Thoracic aorta (tissue), 2 donors: ENCODE measurements at places on chromosomes 7 and 10.

DNA sequence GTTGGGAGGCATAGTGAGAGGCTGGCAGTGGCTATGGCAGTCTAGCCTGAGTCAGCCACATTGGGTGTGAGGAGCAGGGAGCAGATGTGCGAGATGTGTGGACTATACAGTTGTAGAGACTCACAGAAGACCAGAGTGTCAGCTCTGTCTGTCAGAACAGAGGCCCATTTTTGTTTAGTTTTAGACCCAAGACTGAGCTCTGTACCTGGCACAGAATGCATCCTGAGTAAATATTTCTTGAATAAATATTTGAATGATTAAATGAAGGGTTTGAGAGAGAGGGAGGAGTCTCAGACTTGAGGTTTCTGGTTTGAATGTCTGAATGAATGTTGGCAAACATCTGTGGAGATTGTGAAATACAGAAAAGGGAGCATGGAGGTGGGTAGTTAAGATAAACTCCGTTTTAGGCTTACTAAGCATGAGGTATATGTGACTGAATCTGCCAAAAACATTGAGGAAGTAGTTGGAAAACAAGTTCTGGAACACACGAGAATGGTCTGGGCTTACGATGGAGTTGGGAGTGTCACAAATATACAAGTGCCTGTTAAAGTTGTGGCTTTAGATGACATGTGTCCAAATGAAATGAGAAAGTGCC is 3.6 kb downstream of the SEC23IP start:
- DNase-seq = no peak

DNA sequence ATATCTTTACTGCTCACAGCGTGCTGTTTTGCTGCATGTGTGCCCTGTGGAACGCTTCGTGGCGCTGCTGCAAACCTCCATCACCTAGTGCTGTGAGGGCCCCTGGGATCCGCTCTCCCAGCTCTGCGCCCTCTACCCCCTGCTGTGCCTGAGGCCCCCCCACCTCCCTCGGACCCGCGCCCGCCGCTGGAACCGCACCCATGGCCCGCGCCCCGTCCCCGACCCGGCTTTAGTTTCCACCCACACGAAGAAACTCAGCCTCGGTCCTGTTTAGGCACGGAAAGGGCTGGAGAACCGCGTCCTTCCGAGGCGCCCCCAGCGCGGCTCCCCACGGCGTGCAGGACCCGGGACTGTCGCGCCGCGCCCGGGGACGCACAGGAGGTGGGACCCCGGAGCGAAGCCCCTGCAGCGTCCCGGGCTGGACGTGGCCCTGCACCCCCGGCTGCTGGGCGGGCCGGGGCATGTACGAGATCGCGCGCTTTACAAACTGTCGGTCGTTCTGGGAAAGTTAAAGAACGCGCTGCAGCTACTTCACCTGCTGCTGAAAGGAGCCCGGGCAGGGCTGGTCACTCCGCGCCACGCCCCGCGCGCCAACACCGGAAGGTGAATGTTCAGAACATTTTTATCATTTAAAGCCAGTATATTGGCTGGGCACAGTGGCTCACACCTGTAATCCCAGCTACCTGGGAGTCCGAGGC is 54.3 kb downstream of the BMS1 start:
- DNase-seq = no peak

DNA sequence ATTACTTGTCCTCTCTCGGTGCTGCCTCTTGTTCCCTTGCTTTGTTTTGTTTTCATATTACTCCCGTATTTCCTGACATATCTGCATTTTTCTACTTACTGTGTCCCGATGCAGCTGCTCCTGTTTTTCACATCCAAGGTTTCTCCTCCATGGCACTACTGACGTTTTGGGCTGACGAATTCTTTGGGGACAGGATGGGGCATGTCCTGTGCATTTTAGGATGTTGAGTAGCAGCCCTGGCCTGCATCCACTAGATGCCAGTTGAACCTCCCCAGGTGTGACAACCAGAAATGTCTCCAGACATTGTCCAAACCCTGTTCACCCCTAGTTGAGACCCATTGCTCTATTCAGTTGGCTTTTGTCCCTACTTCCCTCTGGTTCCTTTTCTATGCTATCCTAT is 12.4 kb downstream of the ZNF789 start:
- DNase-seq = no peak

DNA sequence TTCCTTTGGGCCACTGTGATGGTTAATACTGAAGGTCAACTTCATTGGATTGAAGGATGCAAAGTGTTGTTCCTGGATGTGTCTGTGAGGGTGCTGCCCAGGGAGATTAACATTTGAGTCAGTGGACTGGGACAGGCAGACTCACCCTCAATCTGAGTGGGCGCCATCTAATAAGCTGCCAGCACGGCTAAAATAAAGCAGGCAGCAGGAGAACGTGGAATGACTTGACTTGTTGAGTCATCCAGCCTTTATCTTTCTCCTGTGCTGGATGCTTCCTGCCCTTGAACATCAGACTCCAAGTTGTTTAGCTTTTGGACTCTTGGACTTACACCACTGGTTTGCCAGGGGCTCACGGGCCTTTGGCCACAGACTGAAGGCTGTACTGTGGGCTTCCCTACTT is 1046.9 kb downstream of the TYW1 start:
- no peak for DNase-seq

- DNase-seq = no peak
Observed at GRCh38 chr7:131861620-131862346, 305.4 kb upstream of the PODXL start.

- no peak for DNase-seq
Observed at GRCh38 chr10:133441780-133442179, 12.0 kb upstream of the SCART1 start.

DNA sequence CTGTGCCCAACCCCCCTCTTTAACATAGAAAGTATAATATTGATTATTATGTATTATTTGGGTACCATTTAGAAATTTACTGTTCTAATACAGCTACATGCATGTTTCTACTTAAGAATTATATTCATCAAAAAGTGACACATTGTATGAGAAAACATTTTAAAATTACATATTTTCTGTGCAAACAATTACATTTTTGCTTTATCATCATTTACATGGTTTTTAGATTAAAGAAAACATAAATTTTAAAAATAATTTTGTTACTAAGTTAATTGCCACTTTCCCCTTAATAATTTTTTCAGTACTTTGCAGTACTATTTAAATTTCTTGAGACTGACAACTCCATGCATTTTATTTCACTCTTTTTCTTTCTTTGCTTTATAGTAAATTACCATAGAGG is 95.3 kb upstream of the GATAD1 start:
- DNase-seq = no peak
